Mesothelial cell of epicardium (in vitro differentiated cells): ENCODE measurements at places on chromosomes 6 and 20. TPM values are rescaled to one million over a fixed set of nuclear protein-coding genes. Genes with fewer than 3 reads are reported as not detected.

- H3K27ac ChIP-seq = peak overlapping the region; percentile 32
- DNase-seq = no peak
- peaks cover 17% of the 10 kb centered on the region for H3K36me3 ChIP-seq
These were observed 161.2 kb downstream of the ATXN1 start for GRCh38 chr6:16600026-16600425.

DNA sequence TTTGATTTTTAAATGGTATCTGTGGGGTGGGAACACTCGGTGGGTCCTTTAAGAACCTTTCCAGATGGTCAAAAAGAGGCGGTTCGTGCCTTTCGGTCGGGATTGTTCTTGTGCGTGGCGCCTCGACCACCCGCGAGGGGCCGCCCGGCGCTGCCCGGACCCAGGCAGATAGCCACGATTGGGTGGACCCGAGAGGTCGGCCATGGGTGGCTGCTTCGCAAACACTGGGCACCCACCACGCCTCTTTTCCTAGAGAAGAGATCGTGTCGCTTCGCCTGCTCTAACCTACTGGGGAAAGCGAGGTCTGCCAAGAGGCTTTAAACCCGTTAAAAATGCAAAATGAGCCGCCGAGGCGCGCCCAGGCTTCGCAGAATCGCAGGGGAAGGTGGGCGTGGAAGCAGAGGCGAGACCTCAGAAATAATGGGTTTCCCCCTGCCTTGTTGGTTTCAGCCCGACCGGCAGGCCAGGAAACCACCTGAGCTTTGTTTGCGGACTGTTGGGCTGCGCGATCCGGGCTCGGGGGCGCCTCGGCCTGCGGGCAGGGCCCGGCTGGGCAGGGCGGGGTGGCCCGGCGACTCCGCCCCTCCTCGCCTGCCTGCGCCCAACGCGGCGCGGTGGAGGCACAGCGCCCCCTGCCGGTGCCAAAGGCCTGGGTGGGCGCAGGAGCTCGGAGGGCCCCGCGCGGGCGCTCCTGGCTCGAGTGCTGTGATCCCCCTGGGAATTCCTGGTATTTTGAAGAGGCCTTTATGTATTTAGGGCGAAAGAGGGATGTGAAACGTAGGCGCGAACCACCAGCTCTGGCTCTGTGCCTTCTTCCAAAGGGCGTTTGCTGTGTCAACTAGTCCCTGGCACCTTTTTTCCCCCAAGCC lies 1.6 kb downstream of the MARCKS start:
- H3K4me1 ChIP-seq = peaks cover 26% of the 10 kb centered on the region
- peaks cover 14% of the 10 kb centered on the region for H3K36me3 ChIP-seq
- peak overlapping the region; percentile 96 for H3K27ac ChIP-seq
- peak; percentile 89 for DNase-seq
- no peak overlapping the region for H3K4me3 ChIP-seq
- H3K27me3 ChIP-seq = no peaks in the 10 kb centered on the region

DNA sequence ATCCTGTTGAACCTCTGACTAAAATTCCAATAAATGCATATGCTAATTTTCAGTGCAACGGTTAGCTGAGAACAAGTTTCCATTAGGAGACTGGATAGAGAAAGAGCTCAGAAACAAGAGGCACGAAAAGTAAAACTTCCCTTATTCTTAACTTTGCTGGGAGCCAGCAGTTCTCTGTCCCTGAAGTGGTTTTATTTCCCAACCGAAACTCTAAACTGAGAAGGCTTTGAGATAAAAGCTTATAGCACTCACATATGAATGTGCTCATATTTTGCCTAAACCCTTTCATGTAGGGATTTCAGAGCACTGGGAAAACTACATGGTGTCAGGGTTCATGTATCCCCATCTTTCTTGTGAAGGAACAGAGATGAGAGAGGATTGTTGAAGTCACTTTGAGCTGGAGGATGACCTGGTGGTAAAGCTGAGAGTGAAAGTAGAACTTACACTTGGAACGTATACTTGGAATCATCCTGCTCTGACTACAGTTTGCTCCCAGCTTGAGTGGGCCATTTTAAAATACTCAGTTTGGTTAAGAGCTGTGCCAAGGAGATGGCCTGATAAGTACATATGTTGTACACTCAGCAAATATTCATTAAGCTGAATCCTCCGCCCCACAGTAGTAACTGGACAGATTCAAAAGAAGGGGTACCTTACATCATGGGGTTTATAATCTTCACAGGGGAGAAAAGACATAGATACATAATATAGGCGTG lies 324.2 kb upstream of the CNR1 start:
- peaks cover 4% of the 10 kb centered on the region for H3K27me3 ChIP-seq
- no peak overlapping the region for H3K27ac ChIP-seq
- no peak for DNase-seq
- no peaks in the 10 kb centered on the region for H3K36me3 ChIP-seq

- no peak overlapping the region for H3K27ac ChIP-seq
- no peaks in the 10 kb centered on the region for H3K36me3 ChIP-seq
- no peak overlapping the region for H3K4me3 ChIP-seq
- H3K4me1 ChIP-seq = peaks cover 1% of the 10 kb centered on the region
These were observed 113.1 kb downstream of the C6orf58 start for GRCh38 chr6:127690092-127690491.

DNA sequence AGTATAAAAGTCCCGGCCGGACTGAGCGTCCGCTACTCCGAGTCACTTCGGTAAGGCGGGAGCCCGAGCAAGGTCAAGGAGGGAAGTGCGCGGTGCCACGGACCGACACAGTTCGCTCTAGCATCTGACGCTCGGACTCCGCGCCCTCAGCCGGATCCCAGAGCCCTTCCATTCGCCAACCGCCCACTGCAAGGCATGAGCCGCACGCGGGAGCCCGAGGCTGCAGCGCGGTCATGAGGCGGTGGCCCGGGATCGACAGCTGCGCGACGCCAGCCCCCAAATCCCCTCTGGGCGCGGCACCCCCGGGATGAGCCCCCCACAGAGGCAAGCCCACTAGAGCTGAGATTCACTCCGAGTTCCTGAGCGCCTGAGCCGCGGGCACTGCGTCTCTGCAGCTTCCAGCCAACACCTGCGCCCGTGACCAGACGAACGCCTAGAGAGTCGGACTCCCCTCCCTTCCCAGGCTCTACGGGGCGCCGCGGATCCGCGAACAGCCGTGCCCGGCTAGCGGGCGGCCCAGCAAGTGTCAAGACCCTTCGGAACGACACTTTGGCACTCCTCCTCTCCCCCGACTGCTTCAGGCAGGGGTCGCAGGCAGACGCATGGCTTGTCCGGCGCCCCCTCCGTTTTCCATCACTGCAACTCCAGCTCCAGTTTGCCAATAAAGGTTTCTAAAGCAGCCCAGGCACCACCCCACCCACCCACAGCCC lies 725 bp upstream of the ISM1 start:
- peaks cover 82% of the 10 kb centered on the region for H3K27me3 ChIP-seq
- no peak overlapping the region for H3K27ac ChIP-seq
- H3K36me3 ChIP-seq = no peaks in the 10 kb centered on the region

DNA sequence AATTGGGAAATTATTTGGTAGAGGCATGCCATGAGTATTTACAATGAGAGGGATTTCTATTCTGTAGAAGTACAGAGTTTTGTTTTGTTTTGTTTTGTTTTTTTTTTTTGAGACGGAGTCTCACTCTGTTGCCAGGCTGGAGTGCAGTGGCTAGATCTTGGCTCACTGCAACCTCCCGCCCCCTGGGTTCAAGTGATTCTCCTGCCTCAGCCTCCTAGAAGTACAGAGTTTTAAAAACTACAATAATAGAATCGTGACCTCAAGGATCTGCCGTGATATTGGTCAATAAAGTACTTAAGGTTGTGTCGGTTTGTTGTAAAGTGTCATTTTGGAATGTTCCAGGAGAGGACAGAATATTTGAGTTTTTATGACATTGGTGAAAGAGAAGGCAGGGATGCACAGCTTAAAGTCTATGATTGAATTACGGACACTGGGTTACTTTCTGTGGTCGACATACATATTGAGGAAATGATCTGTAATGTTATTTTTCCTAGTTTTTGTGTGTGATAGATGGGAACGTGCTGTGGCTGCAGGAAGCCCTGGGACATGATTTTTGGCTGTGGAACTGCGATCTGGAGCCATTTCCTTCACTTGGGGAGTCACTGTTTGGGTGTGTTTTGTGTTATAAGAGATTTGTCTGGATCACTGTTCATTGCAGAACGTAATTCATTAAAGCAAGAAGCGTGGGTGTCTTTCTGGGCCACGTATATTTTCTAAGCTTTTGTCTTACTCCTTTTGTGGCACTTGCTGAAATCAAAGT lies 59.6 kb downstream of the TIAM2 start:
- H3K36me3 ChIP-seq = no peaks in the 10 kb centered on the region
- no peaks in the 10 kb centered on the region for H3K27me3 ChIP-seq
- no peaks in the 10 kb centered on the region for H3K4me1 ChIP-seq
- DNase-seq = no peak
- no peak overlapping the region for H3K4me3 ChIP-seq
- no peak overlapping the region for H3K27ac ChIP-seq

GRCh38 chr20:4567170-4567569 lies 154.5 kb upstream of the PRND start:
- no peak overlapping the region for H3K27ac ChIP-seq
- no peaks in the 10 kb centered on the region for H3K4me1 ChIP-seq
- no peaks in the 10 kb centered on the region for H3K36me3 ChIP-seq
- no peak overlapping the region for H3K4me3 ChIP-seq
- no peak for DNase-seq

DNA sequence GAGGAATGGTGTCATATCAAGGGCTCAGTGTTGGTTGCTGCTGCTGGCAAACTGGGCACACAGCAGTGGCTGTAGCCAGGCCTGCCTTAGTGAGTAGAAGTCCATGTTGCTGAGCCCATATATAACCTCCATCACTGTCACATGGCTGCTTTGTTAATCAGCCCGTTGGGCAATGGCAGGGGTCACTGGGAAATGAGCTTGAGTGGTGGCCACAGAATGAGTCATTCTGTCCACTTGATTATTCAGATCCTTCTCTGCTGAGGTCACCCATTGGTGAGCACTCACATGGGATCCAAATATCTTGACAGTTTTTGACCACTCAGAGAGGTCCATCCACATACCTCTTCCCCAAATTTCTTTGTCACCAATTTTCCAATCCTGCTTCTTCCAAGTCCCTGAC lies 898.9 kb upstream of the EYS start:
- no peak overlapping the region for H3K27ac ChIP-seq
- DNase-seq = no peak
- no peaks in the 10 kb centered on the region for H3K36me3 ChIP-seq
- H3K4me3 ChIP-seq = no peak overlapping the region
- no peaks in the 10 kb centered on the region for H3K27me3 ChIP-seq

The FAM110A gene
- 11.1 to 11.3 TPM (median 11.1 TPM) in 3 replicates for total RNA-seq

The FOXC1 gene
- total RNA-seq = 49.8 to 52.2 TPM (median 50.5 TPM) in 3 replicates
